ENCODE measurements at places on chromosomes 11 and 22.

GRCh38 chr22:43467216-43467940 lies 55.6 kb downstream of the MPPED1 start:
- no peak for DNase-seq

- DNase-seq: no peak
Measured at GRCh38 chr11:64805481-64805880, 2.5 kb upstream of the MAP4K2 start.

- peak; percentile 92 for DNase-seq
Measured at GRCh38 chr22:37079668-37080171, 28.2 kb downstream of the KCTD17 start.

DNA sequence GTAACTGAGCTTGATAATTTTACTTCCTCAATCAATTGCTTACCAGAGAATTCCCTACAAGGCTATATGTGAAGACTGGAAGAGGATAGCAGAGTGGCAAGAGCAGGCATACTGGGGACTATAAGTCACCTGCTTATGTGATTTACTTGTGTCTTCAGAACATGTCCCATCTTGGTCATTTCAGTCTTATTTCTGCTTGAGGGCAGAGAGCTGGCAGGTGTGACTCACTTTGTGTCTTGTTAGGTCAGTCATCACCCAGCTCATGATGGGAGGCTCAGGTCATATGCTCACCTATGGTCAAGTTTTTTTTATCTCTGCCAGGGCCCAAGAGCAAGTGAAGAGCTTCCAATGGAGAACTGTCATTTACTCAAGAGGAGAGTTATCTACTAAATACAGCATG lies 6.2 kb downstream of the SRSF8 start:
- DNase-seq: no peak

GRCh38 chr11:95720195-95720594 lies 69.4 kb downstream of the FAM76B start:
- DNase-seq: no peak

All from activated CD4-positive, alpha-beta T cell treated with anti-CD3 and anti-CD28 coated beads, Interleukin-2, amount 10 ng/mL, durations not matched to agents 7 days and 5 days (primary cell).